Caudate nucleus (tissue), 63 donors: ENCODE measurements at places on chromosomes 5 and 9.

- no peak for DNase-seq
Measured at GRCh38 chr5:148063861-148064260, at the start of gene SPINK5. TSS of gene SPINK5 (plus strand) at chr5:148063980. CDS start at chr5:148064045, 65 bp downstream.

DNA sequence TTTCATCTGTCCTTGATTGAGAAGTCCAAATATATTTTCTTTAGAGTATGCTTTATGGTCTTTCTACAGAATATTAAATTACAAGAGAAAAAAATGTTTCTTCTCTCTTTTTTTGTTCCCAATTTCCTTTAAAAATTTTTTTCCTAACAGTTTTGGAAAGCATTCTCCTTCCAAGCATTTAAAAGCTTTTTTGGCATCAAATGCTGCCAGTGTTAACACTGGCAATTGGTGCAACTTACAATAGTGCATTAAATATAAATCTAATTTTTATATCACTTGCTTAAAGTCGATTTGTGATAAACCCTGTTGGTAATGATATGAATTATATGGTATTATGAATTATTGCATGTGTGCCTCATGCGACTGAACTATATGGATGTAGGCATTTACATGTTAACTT, 165.9 kb upstream of the ELL2 start:
- DNase-seq, result no peak

GRCh38 chr9:114034196-114034595, 43.9 kb downstream of the AMBP start:
- DNase-seq, result no peak

DNA sequence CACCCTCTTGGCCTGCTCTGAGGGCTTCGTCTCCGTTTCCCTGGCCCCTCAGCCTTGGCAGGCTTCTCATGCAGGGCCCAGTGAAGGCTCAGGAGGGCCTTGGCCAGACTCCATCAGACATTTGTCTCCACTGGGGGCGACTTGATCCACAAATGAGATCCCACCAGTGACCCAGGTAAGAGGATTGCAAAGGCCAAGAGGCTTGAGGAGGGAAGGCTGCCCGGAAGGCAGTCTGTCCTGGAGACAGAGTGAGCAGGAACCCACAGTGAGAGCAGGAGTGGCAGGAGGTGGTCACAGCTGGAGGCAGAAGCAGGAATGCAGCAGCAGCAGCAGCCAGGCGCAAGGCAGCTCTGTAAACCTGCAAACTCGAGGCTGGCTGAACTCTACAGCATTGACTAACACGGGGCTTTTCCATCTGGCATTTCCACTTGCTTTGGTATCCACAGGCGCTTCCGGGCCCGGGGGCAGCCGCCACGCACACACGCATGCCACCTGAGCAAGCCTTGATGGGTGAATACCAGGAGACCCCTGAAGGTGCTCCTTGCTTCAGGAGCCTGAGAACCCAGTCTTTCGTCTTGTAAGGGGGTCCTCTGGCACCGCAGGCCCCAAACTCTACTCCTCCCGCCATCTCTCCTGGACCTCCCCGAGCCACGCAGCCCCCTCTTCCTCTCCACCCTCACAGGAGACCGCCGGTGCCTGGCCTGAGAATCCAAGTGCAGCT, 14.7 kb downstream of the MGAT1 start:
- no peak for DNase-seq

GRCh38 chr9:34375901-34376595, 650 bp downstream of the MYORG start:
- DNase-seq, result no peak

DNA sequence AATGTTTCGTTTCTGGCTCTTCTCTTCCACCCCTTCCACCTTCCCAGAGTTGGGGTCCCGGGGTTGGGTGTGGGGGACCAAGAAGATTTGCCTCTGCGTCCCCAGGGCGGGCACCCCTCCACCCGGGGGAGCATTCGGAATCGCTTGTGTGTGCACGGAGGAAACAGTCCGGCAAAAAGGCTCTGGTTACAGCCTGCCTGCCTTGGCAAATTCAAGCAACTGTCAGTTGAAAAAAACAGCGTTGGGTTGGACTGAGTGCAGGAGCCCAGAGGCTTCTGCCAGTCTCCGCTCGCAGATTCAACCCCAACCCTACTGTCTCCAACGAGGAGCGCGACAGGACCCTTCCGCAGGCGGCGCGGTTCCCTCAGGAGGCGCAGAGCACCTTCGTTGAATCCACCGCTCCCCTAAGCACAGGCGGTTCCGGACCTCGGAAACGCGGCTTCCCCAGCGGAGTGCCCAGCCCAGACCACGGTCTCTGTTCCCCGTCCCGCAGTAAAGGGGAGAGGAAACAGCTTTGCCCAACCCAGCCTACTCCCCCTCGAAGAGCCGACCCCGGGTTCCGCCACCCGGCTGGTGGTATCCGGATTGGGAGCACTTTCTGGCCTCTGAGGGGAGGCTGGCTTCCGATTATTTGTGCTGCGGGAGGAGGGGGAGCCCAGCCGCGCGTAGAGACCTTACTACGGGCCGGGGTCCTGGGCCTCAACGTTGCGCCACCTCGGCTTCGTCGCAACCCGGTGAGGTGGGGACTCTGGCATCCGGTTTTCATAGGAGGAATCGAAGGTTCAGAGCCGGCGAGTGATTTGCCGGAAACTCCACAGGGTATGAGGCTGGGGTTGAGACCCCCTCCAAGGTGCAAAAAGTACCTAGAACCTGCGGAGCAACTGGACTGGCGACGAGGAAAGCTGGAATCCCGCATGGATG, 9.6 kb downstream of the LHX6 start:
- no peak for DNase-seq

DNA sequence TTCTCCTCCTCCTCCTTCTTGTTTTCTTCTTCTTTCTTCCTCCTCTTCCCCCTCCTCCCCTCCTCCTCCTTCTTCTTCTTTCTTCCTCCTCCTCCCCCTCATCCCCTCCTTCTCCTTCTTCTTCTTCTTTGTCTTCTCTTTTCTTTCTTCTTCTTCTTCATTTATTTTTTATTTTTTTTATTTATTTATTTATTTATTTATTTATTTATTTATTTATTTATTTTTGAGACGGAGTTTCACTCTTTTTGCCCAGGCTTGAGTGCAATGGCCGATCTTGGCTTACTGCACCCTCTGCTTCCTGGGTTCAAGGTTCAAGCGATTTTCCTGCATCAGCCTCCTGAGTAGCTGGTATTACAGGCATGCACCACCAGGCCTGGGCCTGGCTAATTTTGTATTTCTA, 1332.5 kb upstream of the CDH9 start:
- no peak for DNase-seq

DNA sequence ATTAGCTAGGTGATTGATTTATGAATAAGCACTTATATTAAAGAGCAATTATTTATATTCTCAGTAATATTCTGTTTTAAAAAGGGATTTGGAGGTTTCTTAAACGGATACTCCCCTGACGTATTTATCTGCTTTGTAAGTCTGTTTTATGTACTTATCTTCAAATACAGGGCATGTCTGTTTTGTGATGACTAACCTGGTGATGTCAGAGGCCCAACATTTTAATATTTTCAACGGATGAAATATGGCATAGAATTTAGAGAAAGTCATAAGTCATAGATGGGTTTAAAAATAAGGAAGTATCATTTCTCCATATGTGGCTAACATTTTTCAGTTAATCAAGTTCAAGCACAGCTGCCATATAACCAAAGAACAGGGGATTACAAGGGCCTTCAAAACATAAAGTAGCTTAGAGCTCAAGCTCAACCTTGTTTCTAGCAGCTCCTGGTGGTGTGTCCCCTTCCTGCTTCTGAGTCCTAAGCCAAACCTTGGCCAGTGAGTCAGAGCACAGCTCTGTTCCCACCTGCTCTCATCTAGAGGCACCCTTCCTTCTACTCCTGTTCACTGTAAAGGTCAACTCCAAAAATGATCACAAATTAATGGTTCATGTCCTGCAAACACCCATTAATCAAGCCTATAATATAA, 131.4 kb downstream of the OXCT1 start:
- no peak for DNase-seq

DNA sequence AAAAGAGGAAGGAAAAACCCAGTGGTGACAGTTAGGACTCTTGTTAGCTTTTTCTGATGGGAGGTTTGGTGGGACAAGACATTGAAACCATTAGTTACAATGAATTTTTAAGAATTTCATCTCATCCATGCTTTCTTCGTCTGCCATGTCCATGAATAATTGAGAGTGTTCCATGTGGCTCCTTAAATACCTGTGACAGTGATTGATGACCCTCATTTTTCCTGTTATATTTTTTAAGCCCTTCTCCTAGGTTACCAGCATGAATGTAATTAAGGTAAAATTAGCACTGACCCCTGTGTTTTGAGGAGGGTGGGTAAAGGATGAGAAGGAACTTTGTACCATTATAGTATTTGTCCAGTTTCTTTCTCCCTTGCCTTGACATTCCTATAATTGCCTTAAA, 23.5 kb upstream of the PHF2 start:
- no peak for DNase-seq

GRCh38 chr9:136901516-136902258, 15.4 kb downstream of the TRAF2 start:
- DNase-seq, result no peak

DNA sequence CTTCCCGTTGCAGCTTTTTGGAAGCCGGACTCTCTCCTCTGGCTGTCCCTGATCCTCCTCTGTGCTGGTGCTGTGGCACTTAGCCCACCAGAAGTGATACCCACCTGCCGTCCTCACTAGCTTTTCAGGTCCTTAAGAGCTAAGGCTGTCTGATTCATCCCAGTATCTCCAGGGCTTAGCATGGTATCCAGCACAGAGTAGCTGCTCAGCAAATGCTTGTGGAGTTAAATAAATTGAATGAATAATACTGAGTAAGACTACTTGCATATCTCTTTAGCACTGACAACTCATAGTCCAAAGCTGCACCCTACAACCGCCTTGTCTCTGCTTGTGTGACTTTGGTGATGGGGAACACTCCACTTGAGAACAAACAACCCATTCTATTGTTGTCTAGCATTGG, 7.7 kb upstream of the XPA start:
- DNase-seq, result no peak
